ENCODE measurements at places on chromosomes 3 and 15.

- DNase-seq: no peak
These were observed 83.2 kb upstream of the ST3GAL6 start for GRCh38 chr3:98679986-98680385.

DNA sequence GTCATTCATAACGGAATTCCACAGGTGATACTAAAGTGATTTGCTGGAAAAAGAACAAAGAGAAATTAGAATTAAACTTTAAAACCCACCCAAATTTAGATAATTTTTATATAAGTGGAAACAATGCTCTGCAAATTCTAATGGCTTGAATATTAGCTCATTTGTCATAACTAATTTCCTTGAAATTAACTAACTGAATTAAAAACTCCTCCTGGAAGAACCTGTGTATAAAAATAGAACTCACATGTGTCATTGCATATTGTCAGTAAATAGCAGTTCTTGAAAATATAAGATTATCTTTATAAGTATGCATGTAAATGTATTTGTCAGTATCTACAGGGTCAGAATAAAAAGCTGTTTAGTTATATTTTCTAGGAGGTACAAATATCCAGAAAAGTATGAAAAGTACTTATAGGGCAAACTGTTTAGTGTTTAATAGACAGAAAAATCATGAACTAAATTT, 16.3 kb downstream of the ZIC1 start:
- no peak for DNase-seq

- no peak for DNase-seq
These were observed 222.8 kb upstream of the UBE2E2 start for GRCh38 chr3:22980346-22980745.

- DNase-seq: peak; percentile 97
These were observed 9.8 kb upstream of the PLAAT1 start for GRCh38 chr3:193231201-193231600.

DNA sequence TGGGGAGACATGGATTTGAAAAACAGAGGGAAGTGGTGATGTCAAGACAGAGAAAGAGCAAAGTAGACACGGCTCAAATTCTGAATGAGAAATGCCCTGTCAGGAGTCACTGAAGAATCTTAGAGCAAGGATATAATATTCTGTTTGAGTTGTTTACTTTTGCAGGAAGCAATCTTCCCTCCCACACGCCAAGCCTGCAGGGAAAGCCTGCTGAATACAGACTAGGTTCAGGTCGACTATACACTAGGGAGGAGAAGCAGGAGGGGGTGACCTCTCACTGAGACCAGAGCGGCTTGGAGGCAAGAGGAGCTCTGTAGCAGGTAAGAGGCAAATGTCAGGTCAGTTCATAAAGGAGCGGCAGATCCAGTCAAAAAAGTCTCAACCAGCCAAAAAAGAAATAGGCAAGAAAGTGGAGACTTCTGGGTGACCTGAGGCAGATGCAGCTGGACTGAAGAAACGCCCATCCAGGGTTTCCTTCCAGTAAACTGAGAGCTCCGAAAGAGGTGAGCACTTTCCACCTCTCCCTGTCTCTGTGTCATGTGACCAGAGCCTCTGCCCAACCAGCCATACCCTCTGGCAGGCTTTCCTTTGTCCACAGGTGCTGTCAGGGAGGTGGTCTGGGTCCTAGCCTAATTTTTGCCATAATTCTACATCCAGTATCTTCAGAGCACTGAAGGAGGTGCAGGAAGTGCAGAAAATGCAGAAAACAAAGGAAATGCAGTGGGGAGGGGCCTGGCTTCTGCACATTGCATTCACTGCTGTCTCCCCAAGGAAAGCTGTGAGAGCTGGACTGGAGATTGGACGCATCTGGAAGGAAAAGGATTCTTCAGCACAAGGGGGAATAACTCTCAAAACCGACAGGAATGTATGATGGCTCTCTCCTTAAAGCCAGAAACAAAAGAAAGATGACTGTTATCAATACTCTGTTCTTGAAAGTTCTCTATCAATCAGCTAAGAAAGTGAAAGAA, 37.8 kb upstream of the CTXND1 start:
- no peak for DNase-seq

DNA sequence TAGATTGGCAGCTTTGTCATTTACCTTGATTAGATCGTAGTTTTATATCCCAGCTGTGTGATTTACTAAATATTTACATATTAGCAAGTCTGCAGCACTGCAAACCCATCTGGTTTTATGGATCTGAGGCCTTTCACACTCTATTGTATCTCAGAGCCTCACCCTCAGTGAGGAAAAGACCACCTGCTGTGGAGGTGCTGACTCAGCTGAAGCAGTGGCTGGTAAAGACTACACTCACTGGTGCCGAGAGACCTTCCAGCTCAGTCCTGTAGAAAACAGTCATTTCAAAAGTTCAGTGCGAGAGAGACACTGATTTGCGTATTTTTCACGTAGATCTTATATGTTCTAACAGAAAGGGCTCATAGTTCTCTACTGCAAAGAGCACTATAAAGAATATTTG, 307.8 kb upstream of the TPM1 start:
- DNase-seq: no peak

Measured in NCI-H82 (cell line).